Pancreas (tissue), 10 donors: ENCODE measurements at places on chromosomes 12 and 14. TPM values are rescaled to one million over a fixed set of nuclear protein-coding genes. Genes with fewer than 3 reads are reported as not detected.
A peak's percentile ranks its signal among the peaks of the same experiment; 100 is the strongest.

Gene GARIN6
- total RNA-seq, result not detected

Gene MORN3
- 0.32 TPM for total RNA-seq

Gene HOXC4
- not detected for total RNA-seq

Gene GPR65
- total RNA-seq, result 0.52 TPM

Gene ISCA2
- total RNA-seq, result 12.7 TPM

Gene ACSS3
- total RNA-seq, result 2.2 TPM

Gene TRHDE
- total RNA-seq, result 26.8 TPM

Gene COX8C
- not detected for total RNA-seq

Gene ATXN7L3B
- total RNA-seq, result 9.7 TPM

Gene GMPR2
- 31.9 TPM for total RNA-seq

Gene FLRT2
- total RNA-seq, result 73.0 TPM

DNA sequence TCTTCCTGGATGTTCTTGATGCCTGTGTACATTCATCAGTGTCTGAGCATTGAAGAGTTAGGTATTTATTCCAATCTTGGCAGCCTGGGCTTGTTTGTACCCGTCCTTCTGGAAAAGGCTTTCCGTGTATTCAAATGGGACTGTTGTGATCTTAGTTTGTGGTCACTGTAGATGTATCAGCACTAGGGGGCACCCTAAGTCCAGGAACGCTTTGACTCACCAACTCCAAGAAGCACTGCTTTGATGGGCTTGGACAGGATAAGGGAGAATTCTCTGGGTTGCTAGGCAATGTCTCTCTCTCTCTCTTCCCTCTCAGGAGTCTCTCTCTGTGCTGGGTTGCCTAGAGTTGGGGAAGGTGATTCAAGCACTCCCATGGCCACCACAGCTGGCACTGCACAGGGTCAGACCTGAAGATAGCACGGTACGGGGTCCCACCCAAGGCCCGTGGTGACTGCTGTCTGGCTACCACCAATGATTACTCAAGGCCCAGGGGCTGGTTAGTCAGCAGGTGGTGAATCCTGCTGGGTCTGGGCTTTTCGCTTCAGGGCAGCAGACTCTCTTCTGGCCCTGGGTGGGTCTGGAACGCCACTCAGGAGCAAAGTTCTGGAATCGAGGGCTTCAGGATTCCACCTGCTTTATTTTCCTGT, 211.1 kb upstream of the RGS6 start:
- no peak for DNase-seq

- no peak for DNase-seq
Observed at GRCh38 chr14:85534458-85535293, 4.7 kb downstream of the FLRT2 start.

GRCh38 chr12:10584415-10584814, 29.0 kb downstream of the MAGOHB start:
- no peak for DNase-seq

DNA sequence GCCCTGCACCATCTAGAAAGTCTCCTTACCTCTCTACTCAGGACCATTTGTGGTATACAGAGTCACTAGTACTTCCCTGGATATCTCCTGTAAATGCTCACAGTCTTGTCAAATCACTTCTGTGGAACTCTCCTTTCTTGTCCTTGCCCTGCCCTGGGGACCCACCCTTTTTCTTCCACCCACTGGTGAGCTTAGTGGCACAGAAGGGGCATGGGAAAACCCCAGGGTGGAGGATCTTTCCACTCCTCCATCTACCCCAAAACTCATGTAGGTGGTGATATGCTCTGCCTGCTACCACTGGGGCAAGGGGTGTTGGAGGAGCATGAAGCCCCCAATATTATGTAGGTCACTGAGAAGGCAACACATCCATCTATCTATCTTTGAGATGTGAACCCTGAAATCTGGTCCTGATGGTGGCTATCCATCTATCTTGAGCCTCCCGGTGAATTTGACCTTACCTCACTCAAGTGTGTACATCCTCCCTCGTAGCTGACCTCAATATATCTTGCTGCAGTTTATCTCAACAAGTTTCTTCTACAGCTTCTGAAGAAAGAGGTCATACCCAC, 943 bp downstream of the TESPA1 start:
- no peak for DNase-seq

DNA sequence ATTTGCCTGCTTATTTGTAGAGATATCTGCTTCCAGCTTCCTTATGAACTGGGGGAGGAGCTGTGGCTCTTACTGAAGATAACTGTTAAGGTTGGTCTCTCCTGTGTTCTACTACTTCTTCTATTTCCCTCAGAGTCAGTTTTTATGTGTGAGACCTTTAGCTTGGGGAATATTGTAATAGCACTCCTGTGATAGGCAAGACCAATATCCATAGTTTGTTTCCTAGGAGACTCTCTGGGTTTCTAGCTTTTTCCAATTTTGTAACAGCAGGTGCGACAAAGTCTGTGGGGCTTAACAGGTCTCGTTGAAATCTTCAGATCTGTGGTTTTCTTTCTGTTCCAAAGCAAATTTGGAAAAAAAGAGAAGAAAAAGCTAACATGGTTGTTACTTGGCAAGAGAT, at the start of gene OR10G3:
TSS of gene OR10G3 (minus strand) at position 101 of the 400 bp plus-strand sequence. CDS start 9,332 bp downstream, outside the sequence.
- DNase-seq, result no peak

- DNase-seq, result no peak
Observed at GRCh38 chr14:69101331-69101826, 51.5 kb downstream of the DCAF5 start.

- no peak for DNase-seq
Observed at GRCh38 chr12:101727098-101727497, 12.2 kb downstream of the SYCP3 start.

GRCh38 chr14:100532906-100533655, 54.1 kb downstream of the BEGAIN start:
- DNase-seq, result peak; percentile 85

- DNase-seq, result no peak
Observed at GRCh38 chr14:90607141-90607540, 209.1 kb downstream of the TTC7B start.

- no peak for DNase-seq
Observed at GRCh38 chr14:50657753-50658152, 10.4 kb downstream of the SAV1 start.

- DNase-seq, result peak; percentile 56
Observed at GRCh38 chr12:80714055-80714454, 2.7 kb upstream of the MYF5 start.

DNA sequence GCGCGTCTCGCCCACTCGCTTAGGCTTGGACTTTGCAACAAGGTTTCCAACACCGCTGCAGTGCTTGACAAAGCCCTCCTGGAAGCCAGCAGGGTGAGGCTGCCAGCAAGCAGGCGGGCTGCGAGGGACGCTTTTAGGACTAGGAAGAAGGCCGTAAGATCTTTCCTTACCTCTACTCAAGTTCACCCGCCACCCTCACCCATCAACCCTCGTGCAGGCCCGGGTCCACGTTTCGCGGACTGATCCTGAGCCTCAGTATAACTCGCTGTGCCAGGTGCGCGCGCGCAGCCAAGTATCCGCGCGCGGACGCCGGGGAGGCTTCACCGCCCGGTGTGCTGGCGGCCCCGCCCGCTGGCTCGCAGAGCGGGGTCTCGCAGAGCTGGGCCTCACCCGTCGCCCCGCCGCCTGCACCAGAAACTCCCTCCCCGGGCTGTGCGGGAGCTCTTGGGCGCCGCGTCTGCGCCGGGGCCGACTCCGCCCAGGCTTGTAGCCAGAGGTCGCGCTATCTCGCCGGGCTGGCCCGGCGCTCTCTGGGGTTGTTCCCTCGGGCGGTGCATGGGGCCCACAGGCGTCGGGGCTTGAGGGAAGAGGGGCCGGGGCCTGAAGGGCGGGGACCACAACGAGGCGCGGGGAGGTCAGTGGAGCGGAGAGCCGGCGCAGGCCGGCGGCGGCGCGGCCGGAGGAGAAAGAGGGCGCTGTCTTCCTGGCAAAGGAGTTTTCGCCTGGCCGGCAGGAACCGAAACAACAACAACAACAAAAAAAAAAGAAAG, 7.6 kb upstream of the SIX1 start:
- DNase-seq, result peak; percentile 47

DNA sequence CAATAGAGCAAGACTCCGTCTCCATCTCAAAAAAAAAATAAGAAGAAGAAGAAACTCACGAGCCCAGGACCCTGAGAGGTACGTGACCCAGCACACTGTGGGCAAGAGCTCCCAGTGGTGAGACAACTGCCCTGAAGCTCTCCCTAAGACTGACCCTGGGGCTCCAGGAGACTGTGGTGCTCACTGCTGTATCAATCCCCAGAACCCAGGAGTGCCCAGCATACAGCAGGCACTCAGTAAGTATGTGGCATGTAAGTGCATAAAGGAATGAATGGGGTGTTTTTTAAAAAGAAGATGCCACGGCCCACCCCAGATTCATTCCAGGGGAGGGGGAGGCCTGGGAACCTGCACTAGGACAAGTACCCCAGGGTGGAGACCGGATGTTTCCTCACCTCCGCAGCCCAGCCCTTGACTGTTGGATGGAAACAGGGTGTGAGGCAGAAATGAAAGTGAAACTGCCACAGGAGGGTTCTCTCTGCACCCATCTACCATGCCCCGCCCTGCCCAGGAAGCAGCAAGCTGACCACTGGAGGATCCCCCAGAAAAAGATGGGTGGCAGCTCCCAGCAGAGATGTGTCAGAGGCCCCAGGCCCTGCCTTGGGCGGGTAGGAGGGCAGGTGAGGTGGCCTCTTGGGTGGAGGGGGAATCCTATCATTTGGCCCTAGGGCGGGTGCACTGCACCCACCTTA, 12.2 kb downstream of the ITPK1 start:
- DNase-seq, result no peak

DNA sequence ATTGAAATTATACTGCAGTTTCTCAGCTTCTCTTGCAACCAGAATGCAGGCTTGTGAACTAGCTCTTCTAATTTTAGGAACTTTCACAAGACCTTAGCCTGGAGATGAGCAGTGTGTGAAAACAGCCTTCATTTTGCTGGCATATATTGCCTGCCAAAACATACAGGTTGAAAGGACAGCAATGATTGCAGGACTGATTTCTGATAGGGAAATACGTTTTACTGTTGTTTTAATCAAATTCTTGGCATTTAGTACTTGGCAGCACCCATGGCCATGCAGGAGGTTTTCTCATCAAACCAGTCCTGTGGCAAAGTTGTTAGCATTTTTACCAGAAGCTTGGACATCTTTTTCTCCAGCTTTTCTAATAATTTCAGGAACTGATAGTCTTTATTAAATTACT, 91.9 kb upstream of the MUCL1 start:
- DNase-seq, result no peak

DNA sequence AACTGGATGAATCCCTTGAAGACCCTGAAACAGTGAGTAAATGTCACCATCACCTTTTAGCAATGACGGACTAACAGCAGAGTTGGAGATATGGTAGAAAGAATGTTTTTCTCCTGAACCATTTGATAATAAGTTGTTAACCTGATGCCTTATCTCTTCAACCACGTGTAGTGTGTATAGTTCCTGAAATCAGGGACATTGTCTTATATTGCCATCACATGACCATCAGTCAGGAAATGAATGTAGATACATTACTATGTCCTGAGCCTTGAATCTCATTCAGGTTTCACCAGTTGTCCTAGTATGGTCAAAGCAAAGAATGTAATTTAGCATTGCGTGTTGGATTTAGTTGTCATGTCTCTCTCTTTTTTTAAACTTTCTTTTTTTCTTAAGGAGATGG, 15.7 kb downstream of the ATP6V0A2 start:
- no peak for DNase-seq

- DNase-seq, result no peak
Observed at GRCh38 chr12:97048421-97049035, 141.5 kb downstream of the NEDD1 start.

DNA sequence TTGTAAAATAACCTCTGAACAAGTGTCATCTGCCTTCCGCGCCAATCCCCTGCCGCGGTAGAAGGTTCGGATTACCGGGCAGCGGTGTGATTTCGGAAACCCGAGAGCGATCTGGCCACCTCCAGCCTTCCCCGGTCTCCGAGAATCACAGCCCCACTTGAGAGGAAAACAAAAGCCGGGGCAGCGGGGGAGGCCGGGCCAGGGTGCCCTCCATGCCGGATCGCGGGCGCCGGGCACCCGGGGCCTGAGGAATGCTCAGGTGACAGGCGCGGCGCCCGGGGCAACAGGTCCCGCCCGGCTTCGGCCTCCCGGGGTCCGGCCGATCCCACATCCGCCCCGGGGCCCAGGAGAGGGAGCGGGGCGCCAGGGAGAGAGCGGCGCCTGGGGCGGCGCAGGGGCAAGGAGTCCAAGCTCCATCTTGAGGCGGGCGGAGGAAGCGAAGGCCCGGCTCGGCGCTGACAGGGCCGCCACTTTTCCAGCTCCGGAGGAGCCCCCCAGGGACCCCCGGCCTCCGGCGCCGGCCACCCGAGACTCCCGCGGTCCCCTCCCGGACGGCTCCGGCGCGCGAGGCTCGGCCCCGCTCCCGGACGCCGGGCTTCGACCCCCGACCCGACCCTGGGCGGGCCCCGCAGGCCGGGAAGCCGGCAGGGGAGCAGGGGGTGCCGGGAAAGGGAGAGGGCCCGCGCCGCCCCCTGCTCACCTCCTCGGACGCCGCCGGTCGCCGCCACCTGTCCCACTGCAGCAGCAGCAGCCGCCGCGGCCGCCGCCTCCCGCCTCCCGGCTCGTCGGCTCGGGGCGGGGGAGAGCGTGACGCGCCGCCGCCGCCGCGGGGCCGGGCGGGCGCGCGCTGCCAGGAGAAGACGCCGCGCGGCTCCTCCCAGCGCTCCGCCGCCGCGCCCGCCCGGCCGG, at the start of gene CLIP1:
TSS of gene CLIP1 (minus strand) at position 849 of the 909 bp plus-strand sequence. CDS start 42,217 bp downstream, outside the sequence.
- peak; percentile 77 for DNase-seq

- no peak for DNase-seq
Observed at GRCh38 chr14:68460541-68460940, 332.3 kb downstream of the ZFP36L1 start.

DNA sequence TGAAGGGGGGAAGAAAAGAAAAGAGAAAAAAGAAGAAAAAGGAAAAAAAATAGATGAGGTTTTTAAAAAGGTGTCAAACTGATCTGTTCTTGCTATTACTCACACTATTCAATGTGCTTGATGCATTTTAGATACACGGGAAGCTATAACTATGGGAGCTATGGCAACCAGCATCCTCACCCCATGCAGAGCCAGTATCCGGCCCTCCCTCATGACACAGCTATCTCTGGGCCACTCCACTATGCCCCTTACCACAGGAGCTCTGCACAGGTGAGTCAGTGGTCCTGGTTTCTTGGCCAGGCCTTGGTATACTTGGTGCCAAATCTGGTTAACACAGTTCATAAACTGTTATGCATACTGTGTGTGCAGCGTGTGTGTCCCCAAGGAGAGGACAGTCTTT, 24.0 kb upstream of the RIC8B start:
- no peak for DNase-seq
